EH (cell line): ENCODE measurements at places on chromosomes 11 and 22.

- peak; percentile 70 for DNase-seq
These were observed 16.9 kb downstream of the SERPINH1 start for GRCh38 chr11:75578977-75579376.

- DNase-seq, result no peak
These were observed 149.4 kb upstream of the NCAM1 start for GRCh38 chr11:112811783-112812182.

GRCh38 chr11:3989921-3990290, 104.7 kb upstream of the RRM1 start:
- DNase-seq, result no peak

DNA sequence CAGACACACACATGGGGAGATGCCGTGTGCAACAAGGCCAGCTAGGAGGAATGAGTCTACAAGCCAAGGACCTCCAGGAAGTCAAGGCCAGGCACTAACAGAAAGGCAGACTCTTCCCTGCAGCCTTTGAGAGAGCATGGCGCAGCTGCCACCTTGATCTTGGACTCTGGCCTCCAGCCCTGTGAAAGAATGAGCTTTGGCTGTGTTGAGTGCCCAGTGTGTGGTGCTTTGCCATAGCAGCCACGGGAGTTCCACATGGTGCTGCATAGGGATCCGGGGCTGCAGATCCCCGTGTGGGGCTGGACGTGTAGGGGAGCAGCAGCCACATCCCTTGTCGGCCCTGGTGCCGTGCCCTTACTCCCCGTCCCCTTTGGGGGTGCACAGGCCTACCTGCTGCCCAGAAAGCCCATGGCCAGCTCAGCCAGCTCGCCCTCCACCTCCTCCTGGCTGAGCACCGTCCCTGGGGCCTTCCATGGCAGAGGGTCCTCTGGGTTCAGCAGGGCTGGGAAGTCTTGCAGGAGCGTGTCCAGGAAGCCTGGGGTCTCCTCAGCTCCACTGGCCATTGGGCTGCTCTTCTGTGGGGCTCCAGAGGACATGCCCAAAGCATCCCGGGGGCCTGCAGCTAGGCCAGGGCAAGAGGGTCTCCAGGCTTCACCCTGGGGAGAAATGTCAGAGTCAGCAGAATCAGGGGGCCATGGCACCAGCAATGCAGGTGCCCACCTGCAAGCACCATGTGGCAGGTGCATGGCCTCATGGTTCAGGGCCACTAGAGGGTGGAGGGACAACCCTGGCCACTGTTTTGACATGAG, 7.0 kb downstream of the PPM1F start:
- DNase-seq, result no peak

DNA sequence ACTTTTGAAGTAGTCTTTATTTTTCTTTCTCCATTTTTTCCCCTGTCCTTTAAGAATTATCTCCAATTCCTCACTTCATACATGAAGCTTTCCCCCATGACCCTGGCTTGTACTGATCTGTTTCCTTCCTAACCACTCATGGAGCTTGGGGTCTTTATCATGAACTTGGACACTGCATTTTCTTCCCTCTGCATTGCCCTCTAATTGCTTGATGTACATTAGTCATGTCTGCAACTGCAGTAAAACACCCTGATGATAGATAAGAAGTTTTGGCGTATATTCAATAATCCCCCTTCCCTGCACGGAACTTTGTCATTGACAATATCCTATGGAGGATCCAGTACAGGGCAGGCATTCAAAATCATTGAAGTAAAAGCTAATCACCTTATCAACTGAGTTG, 3.4 kb downstream of the HEPHL1 start:
- no peak for DNase-seq

GRCh38 chr22:32353292-32353691, 4.4 kb upstream of the RFPL3 start:
- DNase-seq, result no peak

- DNase-seq, result peak; percentile 94
These were observed 4.4 kb upstream of the WEE1 start for GRCh38 chr11:9568854-9569587.

DNA sequence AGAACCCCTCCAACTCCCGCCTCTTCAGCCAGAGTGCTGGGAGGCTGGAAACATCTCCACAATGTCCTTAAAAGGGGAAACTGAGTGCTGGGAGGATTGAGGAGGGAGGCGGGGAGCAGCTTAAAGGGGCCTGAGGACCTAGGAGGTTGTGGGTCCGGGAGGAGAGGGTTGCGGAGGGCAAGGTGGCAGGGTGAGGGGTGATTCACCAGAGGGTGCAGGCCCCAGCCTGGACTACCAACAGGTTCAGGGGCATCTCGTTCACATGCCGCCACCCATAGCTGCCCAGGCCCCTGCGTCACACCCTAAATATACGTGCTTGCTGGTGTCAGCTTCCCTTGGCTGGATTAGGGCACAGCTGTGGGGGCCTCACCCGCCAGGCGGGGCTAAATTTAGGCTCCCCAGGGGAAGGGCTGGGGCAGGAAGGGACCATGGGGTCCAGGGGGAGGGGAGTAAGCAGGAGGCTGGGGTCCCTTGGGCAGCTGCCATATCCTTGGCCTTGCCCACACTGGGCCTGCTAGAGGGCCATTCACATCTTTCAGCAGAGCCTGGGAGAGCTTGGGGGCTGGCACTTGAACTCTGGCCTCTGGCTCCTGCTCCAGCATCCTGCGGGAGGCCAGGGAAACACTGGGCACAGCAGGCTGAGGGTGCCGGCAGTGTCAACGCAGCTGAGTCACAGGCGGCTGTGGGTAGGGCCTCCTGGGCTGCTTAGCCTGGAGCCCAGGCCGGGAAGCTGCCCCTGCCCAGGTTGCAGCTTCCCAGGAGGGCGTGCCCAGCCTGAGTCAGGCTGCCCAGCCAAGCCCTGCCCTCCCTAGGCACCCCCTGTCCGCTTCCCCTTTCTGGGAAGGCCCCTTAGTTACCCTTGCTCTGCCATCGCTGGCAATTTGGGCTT, 1.3 kb downstream of the EHBP1L1 start:
- peak; percentile 85 for DNase-seq

- DNase-seq, result peak; percentile 41
These were observed 44.6 kb downstream of the FZD4 start for GRCh38 chr11:86910592-86910991.

GRCh38 chr11:46305295-46305694, 27.8 kb downstream of the CREB3L1 start:
- DNase-seq, result peak; percentile 61
